ENCODE measurements at places on chromosomes 3 and 15.

DNA sequence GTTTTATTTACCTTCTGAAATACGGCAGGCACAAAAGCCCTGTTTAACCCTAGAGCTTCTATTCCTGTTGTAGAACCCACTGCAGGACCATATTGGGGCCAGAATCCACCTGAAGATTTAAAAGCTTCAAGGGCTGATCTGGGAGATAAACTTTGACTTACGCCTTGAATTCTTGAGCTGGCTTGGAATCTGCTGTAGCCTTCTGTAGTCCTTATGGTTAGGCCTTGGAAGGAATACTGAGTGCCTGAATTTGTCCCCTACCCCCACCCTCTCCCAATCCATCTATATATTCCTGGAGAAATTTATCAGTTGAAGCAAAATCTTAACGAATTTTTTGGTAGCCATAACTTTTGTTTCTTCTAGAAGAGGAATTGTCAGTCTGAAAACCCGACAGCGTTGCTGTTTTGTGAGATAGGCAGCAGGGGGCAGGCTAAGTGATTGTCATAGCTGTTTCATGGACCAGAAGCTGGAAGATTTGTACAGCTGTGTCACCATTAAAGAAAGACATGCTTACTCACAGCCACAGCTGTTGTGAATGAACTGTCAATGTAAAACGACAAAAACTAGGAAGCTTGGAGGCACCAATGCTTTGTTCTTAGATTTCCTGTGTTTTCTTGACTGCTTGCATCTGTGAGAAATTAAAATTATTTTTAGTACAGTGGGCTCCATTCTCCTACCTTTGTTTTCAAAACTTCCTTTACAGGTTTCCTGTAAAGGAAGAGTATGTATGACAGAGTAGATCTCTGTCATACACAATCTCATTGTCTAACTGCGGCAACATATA, 12.8 kb downstream of the LXN start:
- peak; percentile 35 for DNase-seq

- DNase-seq = no peak
These were observed 834.6 kb upstream of the CFAP20DC start for GRCh38 chr3:59884409-59884808.

DNA sequence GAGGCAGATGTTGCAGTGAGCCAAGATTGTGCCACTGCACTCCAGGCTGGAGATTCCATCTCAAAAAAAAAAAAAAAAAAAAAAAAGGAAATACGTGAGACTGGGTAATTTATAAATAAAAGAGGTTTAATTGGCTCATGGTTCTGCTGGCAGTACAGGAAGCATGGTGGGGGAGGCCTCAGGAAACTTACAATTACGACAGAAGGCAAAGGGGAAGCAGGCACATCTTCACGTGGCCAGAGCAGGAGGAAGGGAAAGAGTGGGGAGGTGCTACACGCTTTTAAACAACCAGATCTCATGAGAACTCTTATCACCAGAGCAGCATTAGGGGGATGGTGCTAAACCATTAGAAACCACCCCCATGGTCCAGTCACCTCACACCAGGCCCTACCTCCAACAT, 138.2 kb upstream of the IL12A start:
- no peak for DNase-seq

- no peak for DNase-seq
These were observed 108.4 kb upstream of the RORA start for GRCh38 chr15:61337541-61337940.

- DNase-seq = no peak
These were observed 61.2 kb downstream of the TSC22D2 start for GRCh38 chr3:150469031-150469930.

DNA sequence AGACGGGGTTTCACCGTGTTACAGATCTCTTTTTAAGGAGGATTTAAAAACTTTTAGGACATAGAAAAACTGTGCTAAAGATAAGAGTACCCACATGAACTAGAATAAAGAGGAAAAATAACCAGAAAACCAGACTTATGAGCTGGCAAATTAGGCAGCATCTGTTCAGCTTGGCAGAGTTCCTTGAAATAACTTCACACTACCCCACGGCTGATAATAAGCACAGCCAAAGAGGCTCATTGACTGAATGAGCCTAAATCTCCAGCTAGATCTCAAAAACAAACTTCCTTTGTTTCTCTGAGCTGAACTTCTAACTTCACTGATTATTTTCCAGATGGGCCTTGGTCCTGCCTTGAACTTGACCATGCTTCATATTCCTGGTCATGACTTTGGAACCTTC, 26.7 kb upstream of the PIK3R4 start:
- DNase-seq = no peak
